ENCODE measurements at places on chromosomes 5 and 9.

- DNase-seq, result no peak
Measured at GRCh38 chr5:41335596-41336181, 122.4 kb upstream of the C6 start.

DNA sequence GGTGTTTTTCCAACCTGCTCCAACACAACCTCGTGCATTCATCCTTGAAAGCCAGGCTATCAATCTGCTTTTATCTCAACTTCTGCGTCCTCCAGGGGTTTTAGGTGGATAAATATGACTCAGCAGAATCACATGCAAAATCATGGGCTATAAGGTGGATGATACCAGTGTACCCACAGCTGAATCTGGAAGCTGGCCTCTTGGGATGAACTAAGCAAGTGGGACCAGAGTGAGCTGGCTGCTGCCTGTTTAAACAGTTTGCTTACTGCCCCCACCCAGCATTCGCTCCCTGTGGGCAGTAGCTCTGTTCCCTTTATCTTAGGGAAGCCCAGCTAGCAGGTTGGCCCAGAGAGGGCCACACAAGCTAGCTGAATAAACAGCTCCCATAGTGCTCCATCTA lies 194.0 kb downstream of the CRB2 start:
- no peak for DNase-seq

DNA sequence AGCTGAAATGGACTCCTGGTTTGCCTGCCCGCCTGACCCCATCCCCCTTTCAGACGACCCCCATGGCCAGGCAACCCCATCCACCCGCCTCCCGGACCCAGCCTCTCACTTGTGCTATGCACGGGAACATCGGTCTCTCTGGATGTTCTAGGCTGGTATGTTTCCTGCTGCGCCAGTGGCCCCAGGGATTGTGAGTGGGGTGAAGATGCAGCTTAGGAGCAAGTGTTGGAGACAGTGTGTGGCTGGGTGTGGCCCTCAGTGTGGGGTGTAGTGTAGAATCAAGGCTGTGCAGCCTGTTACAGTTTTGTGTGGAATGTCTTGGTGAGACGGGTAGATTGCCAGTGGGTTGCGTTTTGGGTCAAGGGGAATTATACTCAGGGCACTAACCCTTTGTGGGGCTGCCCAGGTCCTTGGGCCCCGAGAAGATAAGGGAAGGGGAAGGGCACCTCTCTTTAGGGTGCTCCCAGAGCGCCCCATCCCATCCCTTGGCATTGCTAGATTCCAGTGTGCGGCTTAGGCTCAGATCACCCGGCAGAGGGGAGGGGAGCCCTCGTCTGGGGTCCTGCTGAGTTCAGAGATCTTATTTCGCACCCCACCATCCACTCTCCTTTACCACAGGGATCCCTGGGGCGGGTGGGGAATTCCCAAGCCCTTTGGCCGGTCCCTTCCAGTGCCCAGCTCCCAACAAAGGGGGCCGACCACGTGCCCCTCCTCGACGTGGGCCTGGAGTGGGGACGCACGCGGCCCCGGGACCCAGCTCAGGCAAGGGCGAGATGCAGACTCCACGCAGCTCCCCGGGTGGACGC lies 4.6 kb downstream of the IER5L start:
- no peak for DNase-seq

- DNase-seq, result no peak
Measured at GRCh38 chr5:134539732-134540131, 14.3 kb downstream of the JADE2 start.

GRCh38 chr9:123348317-123348992 lies 7.5 kb upstream of the CRB2 start:
- DNase-seq, result no peak

DNA sequence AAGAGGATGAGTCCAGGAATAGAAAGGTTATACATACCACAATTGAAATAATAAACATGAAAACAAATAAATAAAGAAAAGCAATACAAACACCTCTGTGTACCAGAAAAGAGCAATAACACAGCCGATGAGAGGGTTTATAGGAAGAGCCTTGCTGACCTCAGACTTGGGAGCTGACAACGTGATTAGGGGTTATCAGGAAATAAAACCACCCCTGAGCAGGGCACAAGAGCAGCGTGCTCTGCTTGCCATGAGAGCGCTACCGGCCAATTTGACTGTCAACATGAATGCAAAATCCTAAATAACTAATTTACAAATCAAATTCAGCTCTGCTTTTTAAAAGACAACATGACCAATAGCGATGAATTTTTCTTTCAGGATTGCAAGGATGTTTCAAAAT lies 2.6 kb upstream of the FREM1 start:
- DNase-seq, result no peak

- no peak for DNase-seq
Measured at GRCh38 chr5:169404223-169404622, 103.3 kb upstream of the SLIT3 start.

GRCh38 chr5:151449297-151449696 lies 1.9 kb downstream of the SLC36A1 start:
- no peak for DNase-seq

DNA sequence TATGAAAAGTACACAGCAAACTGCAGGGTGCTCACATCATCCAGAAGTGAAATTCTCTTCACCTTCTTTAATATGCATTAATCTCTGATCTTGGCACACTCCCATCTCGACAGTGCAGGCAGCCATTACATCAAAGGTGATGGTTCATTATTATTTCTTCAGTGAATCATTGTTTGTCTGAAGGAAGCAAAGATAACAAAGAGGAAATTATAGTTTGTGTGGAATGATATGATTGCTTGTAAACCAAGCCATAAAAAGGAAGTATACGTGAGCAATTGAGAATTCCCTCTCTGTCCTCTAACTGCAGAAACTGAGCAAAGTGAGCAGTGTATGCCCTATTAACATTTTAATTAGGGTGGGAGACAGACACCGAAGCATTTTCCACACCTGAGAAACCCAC lies 171.6 kb upstream of the PPP1R2B start:
- DNase-seq, result no peak

- no peak for DNase-seq
Measured at GRCh38 chr9:98334796-98335195, 79.3 kb upstream of the TBC1D2 start.

GRCh38 chr5:88666761-88667495 lies 216.1 kb downstream of the MEF2C start:
- DNase-seq, result no peak

GRCh38 chr9:91802391-91802790 lies 147.6 kb downstream of the ROR2 start:
- no peak for DNase-seq

DNA sequence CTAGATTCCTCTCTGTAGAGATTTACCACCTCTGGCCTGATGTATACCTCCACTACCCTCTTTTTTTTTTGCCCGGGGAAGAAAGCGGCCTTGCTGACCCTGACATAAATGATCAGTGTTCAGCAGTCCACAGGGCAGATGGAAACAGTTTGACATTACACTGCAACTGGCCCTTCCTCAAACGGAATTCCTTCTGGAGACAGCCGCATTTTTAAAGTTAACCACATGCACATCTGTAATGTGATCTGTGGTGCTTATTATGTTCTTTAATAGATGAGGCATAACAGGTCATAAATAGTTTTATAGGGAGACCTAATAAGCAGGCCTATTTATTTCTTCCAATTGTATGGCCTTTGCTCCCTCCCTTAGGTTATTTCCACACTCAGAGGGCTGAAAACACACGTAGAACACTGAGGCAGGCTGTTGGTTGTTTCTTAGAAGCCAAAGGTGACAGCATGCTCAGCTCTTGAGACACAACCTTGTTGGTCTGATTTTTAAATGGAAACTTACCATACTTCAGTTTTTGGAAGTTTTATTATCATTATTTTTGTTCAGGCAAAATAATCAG lies 84.0 kb upstream of the APC start:
- DNase-seq, result no peak

DNA sequence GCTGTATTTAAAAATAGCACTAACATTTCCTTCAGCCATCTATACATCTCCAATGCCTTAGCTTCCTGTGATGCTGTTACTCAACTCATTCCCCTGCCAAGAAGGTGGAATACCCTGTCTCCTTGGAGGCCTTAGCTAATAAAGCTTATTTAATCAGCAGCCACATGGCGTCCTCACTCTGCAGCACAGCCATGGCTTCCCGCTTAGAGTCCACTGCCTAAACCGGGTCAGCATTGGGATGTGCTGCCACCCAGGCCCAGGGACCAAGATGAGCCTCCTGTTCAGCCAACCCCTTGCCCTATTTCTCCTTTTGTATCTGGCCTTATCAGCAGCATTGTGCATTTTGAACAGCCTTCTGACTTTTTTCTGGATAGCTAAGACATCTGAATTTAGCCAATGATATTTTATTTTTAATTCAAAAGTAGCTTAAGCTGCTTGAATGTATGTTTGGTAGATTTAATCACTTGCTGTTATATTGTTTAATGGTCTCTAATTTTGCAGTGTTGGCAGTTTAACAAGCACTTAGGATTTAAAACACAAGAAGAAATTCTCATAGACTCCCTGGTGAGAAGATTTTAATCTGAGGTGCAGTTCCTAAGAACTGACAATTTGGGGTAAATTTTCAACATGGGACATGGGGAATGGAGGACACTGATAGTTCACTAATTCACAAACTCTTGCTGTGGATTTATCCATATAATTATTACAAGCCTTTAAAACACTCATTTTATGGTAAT lies 113.0 kb downstream of the RPS23 start:
- DNase-seq, result peak; percentile 83

DNA sequence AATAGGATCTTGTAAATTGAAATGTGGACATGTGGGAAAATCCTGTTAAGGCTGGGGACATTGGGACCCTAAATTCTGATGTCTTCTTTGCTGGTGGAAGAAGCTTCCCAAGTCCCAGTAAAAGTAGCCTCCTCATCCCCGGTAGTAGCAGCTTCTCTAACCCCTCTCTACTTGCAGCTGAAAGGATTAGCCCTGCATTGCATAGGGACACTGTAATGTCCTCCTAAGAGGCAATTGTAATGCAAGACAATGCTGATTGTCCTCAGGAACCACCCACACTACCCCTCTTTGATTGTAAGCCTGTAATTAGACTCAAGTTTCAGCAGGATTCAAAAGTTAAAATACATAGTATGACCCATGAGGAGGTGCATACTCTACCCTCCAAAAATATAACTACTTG lies 1938.4 kb upstream of the C9orf72 start:
- DNase-seq, result no peak

DNA sequence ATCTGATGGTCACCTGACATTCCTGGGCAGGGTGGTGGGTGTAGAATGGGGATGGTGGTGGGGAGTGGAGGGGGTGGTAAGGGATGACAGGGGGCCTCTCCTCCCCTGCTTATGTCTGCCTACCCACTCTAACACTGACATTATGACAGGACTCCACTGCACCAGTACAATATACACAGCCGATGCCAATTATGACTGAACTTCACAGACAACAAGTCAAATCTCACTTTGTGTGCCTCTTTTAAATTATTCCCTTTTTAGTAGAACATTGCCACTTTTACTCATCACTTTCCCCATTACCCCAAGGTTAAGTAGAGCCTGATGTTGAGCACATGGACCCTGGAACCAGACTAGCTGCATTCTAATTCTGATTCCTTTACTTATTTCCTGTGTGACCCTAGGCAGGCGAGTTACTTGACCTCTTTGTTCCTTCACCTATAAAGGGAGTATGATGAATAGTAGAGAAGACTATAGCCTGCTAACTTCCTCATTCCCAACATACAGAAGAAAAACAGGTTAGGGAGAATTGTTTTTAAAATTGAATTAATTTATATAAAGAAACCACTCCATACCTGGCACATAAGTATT lies 464.7 kb downstream of the DMRT2 start:
- no peak for DNase-seq

GRCh38 chr5:32092938-32093812 lies 80.9 kb downstream of the GOLPH3 start:
- peak; percentile 81 for DNase-seq

- DNase-seq, result peak; percentile 95
Measured at GRCh38 chr9:37953775-37954437, 50.0 kb upstream of the SLC25A51 start.

DNA sequence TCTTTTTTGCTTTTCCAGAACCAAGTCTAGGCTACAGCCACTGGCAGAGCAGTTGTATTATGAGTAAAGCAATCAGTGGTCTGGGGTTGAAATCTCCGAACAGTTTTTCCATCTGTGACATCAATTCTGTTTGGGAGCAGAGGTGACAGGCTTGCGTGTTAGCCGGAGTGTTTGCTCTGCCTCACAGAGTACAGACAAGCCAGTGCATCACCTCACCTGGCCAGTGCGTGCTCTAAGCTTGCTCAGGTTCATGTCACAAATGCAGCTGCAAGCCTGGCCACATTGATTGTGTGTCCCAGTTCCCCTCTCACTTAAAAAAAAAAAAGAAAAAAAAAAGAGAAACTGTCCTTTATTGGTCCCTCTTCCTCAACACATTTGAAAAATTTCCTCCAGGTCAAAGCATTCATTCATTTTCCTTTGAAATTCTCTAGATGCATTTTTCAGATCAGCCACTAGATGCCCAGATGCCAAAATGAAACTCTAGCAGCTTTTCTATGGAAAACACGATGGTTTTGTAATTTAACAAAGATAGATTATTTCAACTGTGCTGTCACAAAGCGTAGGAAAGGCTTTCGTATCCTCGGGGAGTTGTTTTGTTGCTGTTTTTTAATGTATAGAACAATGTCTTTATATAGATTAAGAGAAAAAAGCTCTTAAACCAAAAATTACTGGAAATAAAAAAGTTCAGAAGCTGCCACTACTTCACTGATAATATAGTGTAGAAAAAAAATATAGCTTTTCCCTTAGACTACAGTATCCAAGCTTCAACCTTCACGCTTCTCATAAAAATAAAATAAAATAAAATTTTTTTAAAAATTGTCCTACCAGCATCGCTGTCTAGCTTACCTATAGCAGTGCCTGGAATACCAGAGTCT lies 585.5 kb downstream of the TLE1 start:
- peak; percentile 22 for DNase-seq

DNA sequence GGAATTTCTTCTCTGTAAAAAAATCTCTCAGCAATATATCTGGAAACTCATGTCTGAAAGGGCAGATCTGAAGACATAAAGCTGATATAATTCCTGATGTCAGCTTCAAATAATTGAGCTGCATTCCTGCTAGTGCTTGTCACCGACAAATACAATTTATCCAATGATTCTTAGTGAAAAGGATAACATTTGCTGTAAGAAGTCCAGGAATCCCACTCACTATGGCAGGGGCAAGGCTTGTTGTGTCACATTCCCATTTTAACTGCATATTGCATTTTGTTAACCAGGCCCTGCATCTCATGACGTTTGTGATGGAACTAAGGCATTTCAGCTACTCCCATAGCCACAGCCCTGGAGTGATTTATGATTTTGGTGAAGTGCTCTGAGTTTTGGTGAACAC lies 160.1 kb upstream of the DAB2 start:
- DNase-seq, result no peak

DNA sequence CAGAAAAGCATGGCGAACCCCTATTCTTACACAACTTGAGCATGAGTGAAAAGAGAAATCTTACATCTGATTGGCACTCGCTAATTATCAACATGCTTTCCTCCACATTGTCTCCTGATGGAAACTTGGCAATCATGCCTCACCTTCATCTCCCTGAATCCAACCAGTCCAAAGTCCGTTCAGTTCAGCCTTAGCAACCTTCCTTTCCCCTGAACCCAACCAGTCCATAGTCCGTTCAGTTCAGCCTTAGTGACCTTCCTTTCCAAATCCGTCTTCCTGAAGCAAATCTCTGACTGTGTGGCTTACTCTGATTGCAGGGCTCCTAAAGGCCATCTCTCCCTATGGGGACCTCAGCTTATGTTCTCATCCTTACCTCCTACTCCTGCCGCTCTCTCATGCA lies 538.3 kb upstream of the CLINT1 start:
- no peak for DNase-seq

Data from MCF 10A (cell line).